ENCODE measurements at places on chromosomes 1 and 21.

DNA sequence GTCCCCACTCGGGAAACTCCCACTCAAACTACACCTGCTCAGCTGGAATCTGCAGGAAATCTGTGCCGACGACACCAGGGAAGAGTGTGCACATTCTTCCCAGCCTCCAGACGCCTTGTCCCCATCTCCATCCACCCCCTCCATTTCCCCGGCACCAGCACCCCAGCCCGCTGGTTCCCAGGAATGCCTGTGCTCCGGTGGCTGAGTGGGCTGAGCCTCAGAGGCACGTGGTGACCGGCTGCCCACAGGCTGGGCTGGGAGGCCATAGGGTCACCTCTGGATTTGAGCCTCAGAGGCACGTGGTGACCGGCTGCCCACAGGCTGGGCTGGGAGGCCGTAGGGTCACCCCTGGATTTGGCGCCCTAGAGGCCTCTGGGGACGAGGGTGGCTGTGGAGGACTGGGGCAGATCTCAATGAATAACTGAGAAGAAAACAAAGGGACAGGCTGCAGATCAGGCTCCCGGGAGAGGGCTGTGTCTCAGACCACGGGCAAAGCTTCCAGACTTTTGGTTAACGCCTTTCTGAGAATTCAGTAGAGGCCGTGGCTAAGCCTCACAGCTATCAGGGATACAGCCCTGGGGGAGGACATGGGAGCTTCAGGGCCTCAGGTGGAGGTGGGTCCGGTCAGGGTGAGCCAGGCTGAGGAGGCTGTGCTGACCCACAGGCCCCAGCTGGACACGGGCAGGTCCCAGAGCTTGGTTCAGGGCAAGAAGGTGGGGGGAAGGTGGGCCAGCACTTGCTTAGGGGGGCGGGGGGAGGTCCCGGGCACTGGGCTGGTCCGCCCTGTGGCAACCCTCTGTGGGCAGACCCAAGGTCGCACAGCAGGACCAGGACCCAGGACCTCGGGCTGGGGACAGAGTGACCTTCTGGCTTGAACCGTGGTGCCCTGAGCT lies 17.3 kb upstream of the TTLL10 start:
- no peak for DNase-seq

DNA sequence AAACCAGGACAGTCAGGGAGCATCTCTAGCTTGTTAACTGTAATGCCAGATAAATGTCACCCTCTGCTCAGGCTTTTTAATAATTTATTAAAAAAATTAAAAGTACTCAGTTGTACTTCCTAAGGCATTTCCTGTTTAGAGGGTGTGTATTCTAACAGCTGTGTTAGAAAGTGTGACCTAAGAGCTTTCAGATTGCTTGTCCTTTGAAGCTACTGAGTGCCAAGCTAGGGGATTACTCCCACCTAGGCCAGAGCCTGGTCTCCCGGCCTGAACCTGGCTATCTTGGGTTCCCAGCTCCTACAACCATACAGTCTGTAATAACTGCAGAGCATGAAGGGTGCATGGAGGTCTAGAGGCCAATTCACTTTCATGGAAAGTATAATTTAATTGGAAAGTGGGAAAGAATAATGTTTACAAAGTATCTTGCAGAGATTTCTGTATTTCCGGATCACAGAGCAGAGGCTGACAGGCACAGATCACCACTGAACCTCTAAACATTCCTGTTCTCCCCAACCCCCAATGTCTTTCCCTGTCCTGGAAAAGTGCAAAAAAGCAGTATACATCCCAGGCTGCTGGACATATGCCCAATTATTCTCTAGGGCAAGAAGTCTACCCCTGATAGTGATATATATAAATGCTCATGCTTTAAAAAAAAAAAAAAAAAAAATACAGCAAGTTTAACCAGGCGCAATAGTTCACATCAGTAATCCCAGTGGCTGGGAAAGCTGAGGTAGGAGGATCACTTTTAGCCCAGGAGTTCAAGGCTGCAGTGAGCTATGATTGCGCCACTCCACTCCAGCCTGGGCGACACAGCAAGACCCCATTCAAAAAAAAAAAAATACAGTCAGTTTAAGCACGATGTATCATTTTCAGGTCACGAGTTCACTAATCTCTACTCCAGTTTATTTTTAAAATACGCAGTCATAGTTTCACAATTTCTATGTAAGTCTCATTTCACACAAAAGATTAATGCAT lies 36.7 kb upstream of the RAP1A start:
- DNase-seq, result no peak

DNA sequence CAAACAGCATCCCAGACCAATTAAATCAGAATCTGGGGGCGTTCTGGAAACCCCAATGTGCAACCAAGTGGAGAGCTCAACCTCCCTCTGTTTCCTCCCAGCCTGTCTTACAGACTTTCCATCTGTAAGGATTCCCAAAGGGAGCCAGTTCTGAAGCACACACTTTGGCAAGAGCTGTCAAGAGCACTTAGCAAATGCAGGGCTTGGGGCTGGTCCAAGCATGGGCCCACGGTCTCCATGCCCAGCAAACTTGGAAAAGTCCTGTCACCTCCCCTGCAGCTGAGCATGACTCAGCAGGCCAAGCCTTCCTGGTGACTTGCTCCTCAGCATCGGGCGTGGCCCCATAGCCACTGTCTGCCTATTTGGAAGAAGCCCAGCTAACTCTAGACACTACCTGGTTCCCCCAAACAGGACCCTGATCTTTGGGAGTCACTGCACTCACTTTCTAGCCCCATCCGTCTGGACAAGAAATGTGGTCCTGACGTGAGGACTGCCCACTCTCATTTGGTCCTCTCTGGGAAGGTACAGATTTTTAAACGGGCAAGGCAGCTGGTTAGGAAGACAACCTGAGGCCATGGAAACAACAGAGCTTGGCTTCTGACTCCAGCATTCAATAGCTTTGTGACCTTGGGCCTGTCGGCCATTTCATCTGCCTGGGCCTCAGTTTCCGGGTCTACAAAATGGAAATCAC lies 16.9 kb downstream of the SLC2A1 start:
- DNase-seq, result no peak

DNA sequence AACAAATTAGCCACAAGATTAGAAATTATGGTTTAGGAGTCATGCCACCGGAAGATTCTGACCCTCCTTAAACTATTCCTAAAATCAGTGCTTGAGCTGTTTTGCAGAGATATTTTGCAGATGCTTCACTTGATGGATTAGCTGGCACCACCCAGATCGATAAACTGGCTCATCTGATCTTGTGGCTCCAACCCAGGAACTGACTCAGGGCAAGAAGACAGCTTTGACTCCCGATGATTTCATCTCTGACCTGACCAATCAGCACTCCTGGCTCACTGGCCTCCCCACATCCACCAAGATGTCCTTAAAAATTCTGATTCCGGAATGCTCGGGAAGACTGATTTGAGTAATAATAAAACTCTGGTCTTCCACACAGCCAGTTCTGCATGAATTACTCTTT lies 221.6 kb downstream of the RHOU start:
- no peak for DNase-seq

Data from naive B cell (primary cell).